ENCODE measurements at places on chromosomes 4 and X. TPM values are rescaled to one million over a fixed set of nuclear protein-coding genes. Genes with fewer than 3 reads are reported as not detected.

DNA sequence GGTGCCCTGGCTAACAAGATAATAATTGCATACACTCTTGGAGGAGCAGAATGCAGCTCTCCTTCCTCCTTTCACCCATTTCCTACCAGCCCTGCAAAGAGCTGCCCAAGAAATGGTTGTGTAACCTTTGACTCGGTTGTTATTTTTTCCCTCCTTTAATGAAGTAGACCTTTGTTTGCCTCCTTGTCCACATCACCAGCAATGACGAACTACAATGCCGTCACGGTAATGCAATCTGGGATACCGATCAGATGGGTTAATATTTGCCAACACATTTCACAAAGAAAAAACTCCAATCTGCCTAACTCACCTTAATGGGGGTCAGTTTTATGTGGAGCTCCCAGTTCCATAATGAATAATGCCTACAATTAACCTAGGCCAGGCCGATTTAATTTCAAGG is 32.0 kb downstream of the GPRIN3 start:
- DNase-seq, result no peak

DNA sequence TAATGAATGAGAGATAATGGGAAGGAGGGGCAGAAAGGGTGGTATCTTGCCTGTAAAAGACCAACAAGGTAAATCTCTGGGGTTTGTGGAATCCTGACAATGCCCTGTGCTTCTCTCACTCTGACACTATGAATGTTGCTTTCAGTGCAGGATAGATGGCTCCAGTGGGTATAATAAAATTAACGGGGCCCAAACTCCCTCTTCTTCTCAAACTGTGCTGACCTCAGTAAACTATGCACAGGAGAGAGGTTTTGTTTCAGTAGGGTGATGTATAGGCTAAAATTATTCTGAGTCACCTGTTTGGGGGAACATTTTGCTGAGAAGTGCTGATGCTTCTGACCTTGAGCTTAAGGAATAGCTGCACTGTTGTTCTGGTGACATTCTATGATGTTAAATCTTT is 82.6 kb downstream of the TSPAN7 start:
- no peak for DNase-seq

DNA sequence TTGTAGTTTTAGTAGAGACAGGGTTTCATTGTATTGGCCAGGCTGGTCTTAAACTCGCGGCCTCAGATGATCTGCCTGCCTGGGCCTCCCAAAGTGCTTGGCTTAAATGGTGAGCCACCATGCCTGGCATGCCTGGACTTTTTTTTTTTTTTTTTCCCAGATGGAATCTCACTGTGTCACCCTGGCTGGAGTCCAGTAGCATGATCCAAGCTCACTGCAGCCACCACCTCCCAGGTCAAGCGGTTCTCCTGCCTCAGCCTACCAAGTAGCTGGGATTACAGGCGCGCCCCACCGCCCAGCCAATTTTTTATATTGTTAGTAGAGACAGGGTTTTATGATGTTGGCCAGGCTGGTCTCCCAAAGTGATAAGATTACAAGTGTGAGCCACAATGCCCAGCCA is 8.4 kb downstream of the UBE2K start:
- no peak for DNase-seq

DNA sequence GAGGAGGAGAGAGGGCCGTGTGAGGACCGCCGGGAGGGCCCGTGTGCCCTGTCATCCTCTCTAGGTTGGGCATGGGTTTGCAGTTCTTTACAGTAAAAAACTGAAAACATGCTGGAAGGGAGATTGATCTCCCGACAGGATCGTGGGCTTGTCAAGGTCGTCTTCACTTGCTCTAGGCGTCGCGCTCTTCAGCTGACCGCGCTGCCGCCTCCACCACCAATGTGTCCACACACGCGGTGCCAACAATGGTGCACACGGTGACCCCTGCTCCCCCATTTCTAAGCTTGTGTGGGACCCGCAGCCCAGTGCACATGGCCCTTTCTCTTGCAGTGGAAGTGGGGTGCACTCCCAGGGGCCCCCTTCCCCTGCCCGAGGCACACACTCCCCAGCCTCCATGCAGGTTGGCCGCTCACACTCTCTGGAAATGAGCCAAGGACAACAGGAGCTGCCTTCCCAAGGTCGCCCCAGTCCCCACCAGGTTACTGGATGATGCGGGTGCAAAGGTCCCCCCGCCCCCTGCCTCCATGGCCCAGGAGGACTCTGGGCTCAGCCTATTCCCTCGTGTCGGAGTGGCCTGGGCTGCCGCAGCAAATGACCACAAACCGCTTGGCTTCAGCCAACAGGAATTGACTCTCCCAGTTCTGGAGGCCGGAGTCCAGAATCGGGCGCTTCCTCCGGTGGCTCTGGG is 1.7 kb upstream of the ZFP92 start:
- no peak for DNase-seq

DNA sequence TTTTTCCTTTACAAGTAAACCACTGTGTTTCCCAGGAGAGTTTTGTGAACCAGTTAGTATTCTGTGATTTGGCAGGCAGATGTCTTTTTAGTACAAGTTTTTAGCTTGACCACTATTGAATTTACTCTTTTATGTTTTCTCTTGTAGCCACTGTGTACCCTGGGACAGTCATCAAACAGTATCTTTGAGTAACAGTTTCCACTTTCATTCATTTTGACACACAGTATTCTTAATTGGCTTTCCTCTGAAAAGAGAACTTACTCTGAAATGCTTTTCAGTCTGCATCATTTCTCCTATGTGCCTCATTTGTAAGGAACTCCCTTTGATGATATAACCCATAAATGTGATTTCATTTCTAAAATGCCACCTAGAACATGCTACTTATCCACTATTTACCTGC is 476.5 kb downstream of the PDGFC start:
- no peak for DNase-seq

DNA sequence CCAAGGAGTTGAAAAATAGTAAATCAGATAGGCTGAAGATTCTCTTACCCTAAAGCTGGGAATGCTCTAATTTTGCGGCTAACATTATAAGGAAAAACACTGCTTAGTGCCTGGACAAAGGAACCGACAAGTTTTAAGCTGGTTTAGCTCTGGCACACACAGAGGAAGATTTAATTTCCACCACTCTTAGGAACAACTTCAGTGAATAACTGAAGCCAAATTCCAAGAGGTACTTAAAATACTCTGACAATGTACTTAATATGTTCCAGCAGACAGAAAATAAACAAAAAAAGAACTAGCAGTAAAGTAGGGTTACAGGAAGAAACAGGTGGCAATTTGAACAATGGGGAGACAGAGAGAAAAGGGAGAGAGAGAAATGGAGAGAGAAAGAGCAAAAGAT is 340.8 kb upstream of the NDST4 start:
- DNase-seq, result no peak

GRCh38 chr4:156290811-156291210 is 337.1 kb upstream of the CTSO start:
- no peak for DNase-seq

GRCh38 chrX:16171039-16171438 is 3.8 kb downstream of the MAGEB17 start:
- no peak for DNase-seq

DNA sequence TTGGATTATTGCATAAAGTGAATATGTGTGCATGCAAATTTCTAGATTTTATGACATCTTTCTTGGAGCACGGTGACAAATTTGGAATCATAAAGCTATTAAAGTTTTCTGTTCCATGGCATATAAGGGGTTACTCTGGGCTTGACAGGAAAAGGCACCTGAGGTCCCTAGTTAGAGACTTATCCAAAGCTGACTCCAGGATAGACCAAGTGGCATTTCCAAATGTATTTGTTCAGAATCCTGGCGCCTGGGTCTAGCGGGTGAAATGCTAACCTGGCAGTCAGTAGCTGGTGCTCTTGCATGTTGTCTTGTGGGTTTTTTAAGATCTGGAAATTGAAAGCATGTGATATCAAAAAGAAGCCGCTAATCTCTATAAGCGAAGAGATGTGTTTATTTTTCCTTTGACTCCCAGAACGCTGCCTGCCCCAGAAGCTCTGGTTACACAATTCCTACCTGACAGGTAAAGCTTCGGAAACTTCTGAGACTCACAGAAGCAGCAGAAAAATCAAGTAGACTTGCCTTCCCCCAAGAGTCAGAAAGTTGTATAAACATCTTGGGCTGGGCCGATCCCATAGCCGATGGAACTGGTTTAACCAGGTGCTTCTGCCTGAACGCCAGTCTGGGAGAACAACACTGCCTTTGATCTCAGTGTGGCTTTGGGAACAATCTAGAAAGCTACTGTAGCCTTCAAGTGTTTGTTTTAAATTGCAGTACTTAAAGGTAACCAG is 12.9 kb upstream of the ZCCHC4 start:
- no peak for DNase-seq

- DNase-seq, result no peak
Observed at GRCh38 chrX:110944751-110945675, 149.4 kb upstream of the CHRDL1 start.

GRCh38 chrX:630007-630611 is 482 bp upstream of the SHOX start:
- DNase-seq, result no peak

DNA sequence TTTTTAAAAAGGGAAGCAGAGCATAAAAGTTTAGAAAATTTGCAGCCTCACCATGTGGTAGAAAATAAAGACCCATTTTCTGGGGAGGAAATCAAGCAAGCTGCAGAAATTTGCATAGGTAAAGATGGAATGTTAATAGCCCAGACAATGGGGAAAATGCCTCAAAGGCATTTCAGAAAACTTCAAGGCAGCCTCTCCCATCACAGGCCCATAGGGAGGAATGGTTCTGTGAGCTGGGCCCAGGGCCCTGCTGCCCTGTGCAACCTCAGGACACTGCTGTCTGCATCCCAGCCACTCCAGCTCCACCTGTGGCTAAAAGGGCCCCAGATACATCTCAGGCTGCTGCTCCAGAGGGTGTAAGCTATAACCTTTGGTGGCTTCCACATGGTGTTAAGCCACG is 137.9 kb downstream of the INPP4B start:
- no peak for DNase-seq

DNA sequence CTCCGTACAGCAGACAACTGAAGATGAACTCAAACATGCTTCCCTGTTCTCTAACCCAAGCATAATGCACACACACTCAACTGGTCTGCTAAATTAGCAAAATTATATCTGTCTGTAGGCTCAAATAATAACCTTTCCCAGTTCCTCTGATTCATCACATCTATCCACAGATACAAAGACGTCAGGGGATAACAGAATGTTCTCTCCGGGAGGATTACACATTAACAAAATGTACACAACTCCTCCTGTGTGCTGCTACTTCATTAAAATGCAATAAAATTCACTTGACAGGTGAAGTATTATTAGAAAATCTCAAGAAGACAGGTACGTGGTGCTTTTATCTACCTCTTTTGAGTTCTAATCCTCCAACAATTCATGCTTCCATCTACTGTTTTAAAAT is 57.4 kb downstream of the FAT1 start:
- DNase-seq, result no peak

GRCh38 chr4:168317621-168318020 is 931 bp downstream of the DDX60 start:
- no peak for DNase-seq

DNA sequence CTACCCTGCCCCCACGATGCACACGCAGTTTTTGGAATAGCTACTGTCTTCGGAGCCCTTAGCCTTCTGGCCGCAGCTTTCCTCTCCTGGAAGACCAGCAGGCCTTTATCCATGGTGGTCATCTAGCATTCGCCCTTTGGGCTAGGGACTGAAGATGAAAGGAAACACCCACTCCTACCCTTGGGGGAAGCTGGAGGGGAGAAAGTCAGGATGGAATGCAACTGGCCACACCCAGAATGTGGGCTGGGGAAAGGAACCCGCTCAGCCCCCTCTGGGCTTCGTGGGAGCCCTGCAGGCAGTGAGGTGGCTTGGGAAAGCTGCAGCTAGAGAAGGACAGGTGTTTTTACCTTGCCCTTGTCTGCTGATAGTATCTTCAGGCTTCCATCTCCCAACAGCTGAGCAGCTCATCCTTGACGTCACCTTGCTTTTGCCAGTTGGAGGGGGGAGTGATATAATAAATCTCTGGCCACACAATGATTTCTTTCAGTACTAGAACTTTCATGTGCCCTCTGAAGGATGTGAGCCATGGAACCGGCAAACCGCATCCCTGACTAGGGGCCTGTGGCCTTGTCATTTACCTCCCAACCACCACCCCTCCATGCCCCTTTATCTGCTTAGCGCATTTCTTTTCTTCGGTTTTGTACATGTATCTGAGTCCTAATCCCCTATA is 59.0 kb downstream of the ELF4 start:
- DNase-seq, result no peak

GRCh38 chr4:164779811-164780216 is 25.9 kb downstream of the SMIM31 start:
- no peak for DNase-seq

DNA sequence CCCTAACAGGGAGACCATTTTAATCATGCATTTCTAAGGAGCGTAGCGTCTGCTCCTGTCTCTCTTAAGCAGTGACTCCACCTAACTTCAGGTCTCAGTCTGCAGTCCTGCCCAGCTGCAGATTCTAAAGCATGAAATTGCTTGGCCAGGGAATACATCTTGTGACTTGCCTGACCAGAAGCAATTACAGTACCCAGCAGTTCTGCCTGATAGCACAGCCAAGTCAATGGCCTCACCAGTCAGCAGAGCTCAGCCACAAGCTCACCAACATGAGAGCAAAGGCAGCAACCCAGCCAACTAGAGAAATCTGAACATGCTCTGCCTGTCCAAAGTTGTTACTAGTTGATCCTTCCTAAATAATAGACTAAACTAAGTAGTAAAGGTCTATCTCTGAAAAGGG is 2011.9 kb upstream of the PCDH10 start:
- DNase-seq, result no peak

Gene SUPT20HL1
- total RNA-seq, result not detected

Gene REPS2
- 5.0 TPM for total RNA-seq

Gene RNF150
- 1.1 TPM for total RNA-seq

Gene CXCL5
- 0.14 TPM for total RNA-seq

Gene PIM2
- total RNA-seq, result 5.8 TPM

Gene HERC5
- total RNA-seq, result 3.0 TPM

Gene SLC9B2
- total RNA-seq, result 47.0 TPM

All from liver (tissue), 10 donors.